ENCODE measurements at places on chromosomes 3 and 15.

DNA sequence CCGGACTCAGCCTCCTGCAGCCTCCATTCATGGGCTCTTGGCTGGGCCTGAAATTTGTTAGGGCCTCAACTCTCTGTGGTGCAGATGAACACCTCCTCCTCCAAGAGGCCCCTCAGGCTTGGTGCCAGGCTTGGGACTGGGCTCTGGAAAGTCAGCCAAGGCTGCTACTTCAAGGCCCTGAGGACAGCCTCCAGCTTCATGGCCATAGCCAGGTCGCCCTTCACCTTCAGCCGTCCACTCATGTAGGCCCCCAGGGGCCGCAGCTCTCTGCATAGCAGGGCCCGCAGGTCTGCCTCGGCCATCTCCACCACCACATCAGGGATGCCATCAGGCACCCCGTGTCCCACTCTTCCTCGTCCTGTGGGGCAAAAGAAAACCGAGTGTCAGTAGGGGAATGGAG is 8.3 kb downstream of the STOML1 start:
- no peak for DNase-seq

DNA sequence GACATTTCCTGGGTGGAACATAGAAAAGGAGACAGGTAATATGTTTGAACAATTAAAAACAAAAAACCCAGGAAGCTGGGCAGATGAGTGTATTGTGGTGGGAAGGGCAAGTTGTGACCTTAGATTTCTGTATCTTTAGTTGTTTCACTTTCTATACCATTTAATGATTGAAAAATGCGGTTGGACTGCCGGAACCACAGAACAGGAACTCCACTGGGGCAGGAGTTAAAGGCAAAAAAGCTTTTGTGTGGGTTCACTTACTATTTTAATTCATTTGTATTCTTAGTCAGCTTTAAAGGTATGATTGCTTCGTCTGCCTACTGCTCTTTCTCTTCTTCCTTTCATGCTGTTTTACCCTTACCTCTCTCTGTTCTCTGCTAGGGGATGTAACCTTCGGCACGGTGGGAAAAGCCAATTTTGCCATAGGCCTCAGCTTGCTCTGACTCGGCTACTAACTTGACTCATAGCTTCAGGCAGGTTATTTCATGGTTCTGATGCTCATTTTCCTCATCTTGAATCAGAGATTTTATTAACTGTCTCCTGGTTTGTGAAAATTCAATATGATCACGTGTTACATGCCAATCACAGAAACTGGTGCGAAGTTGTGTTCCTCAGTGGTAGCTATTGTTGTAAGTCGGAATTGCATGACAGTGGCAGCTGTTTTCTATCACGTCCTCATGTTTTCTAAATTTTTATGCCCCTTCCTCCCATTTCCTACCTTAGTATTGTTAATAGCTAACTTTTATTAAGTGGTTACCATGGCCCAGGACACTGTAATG is 1.6 kb upstream of the MCTP2 start:
- no peak for DNase-seq

DNA sequence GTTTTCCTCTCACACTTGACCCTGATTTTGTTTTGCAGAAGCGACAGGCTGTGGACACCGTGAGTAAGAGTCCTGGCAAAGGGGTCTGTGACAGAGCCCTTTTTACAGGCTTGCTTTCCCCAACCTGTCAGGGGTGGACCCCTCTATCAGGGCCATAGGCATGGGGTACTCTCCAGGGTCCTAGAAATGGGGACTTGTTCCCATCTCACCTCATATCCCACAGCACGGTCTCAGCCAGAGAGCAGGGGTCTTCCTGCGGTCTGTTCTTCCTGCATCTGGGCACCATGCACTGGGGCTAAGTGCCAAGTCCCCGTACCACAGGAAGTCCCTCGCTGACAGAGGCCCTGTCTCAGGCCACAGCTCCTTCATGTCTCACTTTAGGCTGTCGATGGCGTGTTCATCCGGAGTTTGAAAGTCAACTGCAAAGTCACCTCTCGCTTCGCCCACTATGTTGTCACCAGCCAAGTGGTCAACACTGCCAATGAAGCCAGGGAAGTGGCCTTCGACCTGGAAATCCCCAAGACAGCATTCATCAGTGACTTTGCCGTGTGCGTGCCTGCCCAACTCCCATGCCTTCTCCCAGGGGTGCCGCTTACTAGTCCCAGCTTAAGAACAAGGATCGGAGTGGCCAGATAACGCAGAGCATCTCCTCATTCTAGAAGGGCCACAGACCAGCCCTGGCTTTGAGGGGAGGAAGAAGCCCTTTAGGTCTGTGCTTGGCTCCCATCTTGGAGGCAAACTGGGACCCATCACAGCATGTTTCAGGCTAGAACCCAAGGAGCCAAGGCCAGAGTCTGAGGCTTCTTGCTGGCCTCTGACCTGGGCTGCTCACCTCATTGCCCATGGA is 783 bp downstream of the ITIH1 start:
- DNase-seq, result no peak

DNA sequence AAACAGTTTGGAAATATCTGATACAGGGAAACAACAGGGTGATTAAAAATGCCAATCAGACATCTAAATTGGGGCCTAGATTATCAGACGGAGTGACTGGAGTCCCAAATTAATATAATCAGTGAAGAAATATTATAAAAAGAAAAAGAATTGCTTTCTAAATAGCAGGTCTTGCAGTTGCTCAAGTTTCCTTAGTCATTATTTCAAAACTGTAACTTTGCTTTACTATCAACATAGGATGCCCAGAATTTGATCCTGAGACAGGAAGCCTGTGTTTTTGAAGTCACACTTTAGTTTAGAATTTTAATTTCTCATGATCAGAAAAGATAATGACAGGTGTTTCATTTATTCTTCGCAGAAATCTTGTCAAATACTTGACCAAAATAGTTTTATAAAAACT is 105.9 kb downstream of the IL1RAP start:
- no peak for DNase-seq

Data from cerebellum (tissue), 4 donors.